ENCODE measurements at places on chromosomes 12 and 14.

- no peak for DNase-seq
These were observed at the start of gene FITM1 for GRCh38 chr14:24130380-24130716. Gene FITM1, plus strand, starts transcription at chr14:24130659. Its CDS starts 905 bp downstream, at chr14:24131564.

- DNase-seq, result no peak
These were observed 186.8 kb upstream of the PRICKLE1 start for GRCh38 chr12:42776396-42776795.

GRCh38 chr12:75759842-75760572 is 248.6 kb upstream of the KRR1 start:
- no peak for DNase-seq

DNA sequence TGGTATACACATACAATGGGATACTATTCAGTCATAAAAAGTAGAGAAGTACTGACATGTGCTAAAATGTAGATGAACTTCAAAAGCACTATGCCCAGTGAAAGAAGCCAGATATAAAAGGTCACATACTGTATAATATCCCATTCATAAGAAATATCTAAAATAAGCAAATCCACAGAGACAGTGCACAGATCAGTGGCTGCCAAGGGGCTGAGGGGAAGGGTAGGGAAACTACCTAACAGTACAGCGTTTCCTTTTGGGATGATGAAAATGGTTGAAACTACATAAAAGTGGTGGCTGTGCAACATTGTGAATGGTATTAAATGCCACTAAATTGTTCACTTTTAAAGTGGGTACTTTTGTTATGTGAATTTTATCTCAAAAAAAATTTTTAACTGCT is 11.9 kb downstream of the EAPP start:
- no peak for DNase-seq

GRCh38 chr14:68225321-68225720 is 405.7 kb downstream of the RAD51B start:
- no peak for DNase-seq

DNA sequence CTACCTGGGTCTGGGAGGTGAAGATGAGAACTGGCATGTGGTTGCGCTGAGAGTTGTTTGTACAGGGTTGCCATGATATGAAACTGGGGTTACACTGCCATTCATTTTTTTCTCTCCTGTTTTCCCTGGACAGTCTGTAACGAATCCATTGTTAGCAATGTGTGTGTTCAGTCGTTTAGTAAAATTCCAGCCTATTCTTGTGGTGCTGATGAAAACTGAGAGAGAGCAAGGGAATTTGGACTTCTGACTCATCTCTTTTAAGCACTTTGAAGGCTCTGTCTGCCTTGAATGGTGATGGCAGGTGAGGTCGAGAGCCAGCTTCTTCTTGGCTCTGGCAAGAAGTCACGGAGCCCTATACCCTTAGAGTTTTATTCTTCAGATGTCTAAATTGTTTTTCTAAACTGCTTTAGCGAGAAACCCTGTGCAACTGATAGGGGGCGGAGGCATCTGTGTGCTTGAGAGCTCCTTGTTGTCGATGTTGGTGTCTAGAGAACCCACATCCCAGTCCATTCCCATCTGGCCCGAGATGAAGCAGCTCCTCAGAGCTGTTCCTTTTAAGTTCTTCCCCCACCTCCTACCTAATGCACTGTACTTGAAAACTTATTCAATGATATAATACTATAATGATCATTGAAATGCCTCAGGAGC is 204.4 kb downstream of the TMX1 start:
- DNase-seq, result no peak

- DNase-seq, result no peak
These were observed 2.6 kb downstream of the CCDC85C start for GRCh38 chr14:99601361-99601831.

DNA sequence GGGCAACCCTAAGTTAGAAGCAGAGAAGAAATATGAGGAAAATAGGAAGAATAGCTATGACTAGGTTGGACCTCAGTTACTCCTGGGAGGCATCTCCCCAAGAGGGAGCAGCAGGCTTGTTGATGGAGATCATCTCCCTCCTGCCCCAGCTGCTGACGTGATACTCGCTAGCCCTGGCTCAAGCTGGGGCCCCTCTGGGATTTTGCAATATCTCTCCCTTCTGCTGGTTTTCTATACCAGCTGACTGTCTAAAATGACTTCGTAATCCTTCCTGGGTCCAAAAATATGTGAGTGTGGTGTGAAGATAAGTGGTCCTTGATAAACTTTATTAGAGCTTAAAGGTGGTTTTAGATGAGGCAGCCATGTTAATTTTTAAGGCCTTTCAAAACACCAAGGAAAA is 4.5 kb upstream of the HECTD4 start:
- peak; percentile 84 for DNase-seq

GRCh38 chr12:62711631-62712241 is 223.2 kb downstream of the PPM1H start:
- DNase-seq, result no peak

DNA sequence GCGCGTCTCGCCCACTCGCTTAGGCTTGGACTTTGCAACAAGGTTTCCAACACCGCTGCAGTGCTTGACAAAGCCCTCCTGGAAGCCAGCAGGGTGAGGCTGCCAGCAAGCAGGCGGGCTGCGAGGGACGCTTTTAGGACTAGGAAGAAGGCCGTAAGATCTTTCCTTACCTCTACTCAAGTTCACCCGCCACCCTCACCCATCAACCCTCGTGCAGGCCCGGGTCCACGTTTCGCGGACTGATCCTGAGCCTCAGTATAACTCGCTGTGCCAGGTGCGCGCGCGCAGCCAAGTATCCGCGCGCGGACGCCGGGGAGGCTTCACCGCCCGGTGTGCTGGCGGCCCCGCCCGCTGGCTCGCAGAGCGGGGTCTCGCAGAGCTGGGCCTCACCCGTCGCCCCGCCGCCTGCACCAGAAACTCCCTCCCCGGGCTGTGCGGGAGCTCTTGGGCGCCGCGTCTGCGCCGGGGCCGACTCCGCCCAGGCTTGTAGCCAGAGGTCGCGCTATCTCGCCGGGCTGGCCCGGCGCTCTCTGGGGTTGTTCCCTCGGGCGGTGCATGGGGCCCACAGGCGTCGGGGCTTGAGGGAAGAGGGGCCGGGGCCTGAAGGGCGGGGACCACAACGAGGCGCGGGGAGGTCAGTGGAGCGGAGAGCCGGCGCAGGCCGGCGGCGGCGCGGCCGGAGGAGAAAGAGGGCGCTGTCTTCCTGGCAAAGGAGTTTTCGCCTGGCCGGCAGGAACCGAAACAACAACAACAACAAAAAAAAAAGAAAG is 7.6 kb upstream of the SIX1 start:
- peak; percentile 76 for DNase-seq

DNA sequence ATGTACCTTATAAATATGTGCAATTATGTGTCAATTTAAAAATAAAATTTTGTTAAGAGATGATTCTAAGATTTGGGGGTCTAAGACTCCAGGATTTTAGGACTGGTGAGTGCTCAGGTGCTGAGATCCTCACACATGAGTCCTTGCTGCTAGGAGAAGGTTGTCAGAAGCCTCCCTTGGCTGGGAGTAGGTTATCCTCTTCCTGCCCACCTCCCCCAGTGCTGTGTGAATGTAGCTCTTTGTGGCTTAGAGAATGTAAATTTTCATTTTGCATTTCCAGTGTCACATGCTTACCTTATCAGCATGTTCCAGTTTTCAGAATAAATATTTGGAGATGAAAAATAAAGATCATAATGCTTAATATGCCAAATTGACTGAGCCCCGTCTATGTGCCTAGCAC is 114.2 kb upstream of the MDM1 start:
- DNase-seq, result peak; percentile 31

- no peak for DNase-seq
These were observed 253.0 kb downstream of the SNAPC1 start for GRCh38 chr14:62015243-62015642.

- DNase-seq, result no peak
These were observed 80.6 kb upstream of the ETV6 start for GRCh38 chr12:11568762-11569478.

Data from NB4 (cell line).